ENCODE measurements at places on chromosomes 2 and 18. TPM values are rescaled to one million over a fixed set of nuclear protein-coding genes. Genes with fewer than 3 reads are reported as not detected.

- no peak for DNase-seq
- no peaks in the 10 kb centered on the region for H3K27me3 ChIP-seq
- no peak overlapping the region for H3K27ac ChIP-seq
- no peaks in the 10 kb centered on the region for H3K4me1 ChIP-seq
- H3K36me3 ChIP-seq = no peaks in the 10 kb centered on the region
- no peak overlapping the region for H3K4me3 ChIP-seq
Observed at GRCh38 chr2:150571121-150571520, 83.7 kb upstream of the RND3 start.

GRCh38 chr18:39660141-39660540, 2094.5 kb upstream of the CELF4 start:
- no peak for DNase-seq
- H3K36me3 ChIP-seq = no peaks in the 10 kb centered on the region
- no peak overlapping the region for H3K27ac ChIP-seq
- H3K4me3 ChIP-seq = no peak overlapping the region

DNA sequence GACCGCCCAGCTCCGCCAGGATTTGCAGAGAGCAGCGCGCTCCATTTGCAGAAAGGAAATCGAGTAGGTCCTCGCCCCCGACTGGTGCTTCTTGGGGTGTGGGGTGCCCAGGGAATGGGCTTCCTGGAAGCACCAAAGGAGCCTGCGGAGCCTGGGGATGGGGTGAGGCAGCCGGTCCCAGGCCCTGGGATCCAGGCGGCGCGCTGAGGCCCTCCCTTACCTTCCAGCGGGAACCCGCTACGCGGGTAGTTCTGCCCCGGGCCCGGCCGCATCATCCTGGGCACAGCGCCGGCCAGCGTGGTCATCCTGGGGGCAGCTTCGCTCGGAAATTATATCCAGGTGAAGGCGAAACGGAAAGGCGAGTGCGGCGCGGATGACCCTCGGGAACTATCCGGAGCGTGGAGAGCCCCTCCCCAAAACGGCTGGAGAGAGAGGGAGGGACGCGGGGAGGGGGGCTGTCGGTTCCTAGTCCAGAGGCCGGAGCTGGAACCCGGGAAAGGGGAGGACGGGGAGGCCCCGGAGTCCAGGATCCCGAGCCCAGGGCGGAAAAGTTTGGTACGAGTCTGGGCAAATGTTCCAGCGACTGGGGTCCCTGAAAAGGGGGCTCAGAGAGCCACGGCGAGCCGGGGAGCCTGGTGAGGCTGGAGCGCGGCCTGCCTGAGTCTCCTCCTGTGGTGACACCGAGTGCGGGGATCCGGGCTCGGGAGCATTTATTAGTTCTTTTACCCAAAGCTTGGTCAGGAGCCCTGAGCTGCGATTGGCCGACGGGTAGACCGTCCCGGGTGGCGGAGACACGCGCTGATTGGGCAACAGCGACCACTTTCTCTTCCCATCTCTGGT, at the start of gene PAX3:
TSS of gene PAX3 (minus strand) at position 688 of the 840 bp plus-strand sequence. CDS start at position 305, 383 bp downstream.
- H3K27me3 ChIP-seq = peaks cover 98% of the 10 kb centered on the region
- peaks cover 24% of the 10 kb centered on the region for H3K4me1 ChIP-seq
- DNase-seq = no peak
- peaks cover 5% of the 10 kb centered on the region for H3K36me3 ChIP-seq
- H3K27ac ChIP-seq = peak within 1 kb of the TSS; percentile 74
- H3K4me3 ChIP-seq = peak within 1 kb of the TSS; percentile 29

Gene UGT1A4
- total RNA-seq = not detected

Gene KDSR
- total RNA-seq = 56.1 TPM

Data from activated CD4-positive, alpha-beta T cell treated with anti-CD3 and anti-CD28 coated beads, Interleukin-2, amount 10 ng/mL, durations not matched to agents 7 days and 5 days (primary cell).